Left renal cortex interstitium (tissue), 4 donors: ENCODE measurements at places on chromosomes 6 and 20.

DNA sequence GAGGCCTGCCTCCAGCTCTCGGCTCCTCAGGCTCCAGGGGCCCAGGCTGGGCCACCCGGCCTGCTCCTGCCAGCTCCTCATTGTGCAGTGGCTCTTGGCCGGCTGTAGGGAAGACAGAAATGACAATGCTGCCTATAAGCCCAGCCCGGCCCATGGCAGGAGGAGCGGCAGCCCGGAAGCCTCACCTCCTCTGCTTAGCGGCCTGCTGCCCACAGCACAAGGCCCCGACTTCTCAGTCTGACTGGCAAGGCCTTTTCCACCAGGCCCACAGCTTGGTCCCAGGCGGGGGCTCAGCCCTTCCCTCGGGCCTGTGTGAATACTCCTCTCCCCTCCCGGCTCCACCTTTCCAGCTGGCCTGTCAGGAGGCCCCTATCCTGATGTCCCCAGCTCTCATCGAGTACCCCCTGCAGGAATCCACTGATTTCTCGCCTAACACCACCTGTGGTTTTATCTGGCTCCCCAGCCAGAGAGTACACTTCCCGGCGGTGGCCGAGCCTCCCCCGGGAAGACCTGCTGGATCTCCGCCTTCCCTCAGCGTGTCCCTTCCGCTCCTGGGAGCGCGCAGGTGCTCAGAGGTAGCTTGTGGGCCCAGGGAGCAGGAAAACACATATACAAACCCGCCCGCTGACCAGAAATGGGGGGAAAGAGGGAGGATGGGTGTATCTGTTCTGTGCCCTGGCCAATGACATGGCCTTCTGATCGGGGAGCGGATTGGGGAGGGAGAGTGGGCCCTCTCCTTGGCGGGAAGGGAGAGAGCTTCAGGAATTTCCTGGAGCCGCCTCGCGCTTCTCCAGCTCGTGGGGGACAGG, 963 bp downstream of the DDRGK1 start:
- no peak for DNase-seq

DNA sequence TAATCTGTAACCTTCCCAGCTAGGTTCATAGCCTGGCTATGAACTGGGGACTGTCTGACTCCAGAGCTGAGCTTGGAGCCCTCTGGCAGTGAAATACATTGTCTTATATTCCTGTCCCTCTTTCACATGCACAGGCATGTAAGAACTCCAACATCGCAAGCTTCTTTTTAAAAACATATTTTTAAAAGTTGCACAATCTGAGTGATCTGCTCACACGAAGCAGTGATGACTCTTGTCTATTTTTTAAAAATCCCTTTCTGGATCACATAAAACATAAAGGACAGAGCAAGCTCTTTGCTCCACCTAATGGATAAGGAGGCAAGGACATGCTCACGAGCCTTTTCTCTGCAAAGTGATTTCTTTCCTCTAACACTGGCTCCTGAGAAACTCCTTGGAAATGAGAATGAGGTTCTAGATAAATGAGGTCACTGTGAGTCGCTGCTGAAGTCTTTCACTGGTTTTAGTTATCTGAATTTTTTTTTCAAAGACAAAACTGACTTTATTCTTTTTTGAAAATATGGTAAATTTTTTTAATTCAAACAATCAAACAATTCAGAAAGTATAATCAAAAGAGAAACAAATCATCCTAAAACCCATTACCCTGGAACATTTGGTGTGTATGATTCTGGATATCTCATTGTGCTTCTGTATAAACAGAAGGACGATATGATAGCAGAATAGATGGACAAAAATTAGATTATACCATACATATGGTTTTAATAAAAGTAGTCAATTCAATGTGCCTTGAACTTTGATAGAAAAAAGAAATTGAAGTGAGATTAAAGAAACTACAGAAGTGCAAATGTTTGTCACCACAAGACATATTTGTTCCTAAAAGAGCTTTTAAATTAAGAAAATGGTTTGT, 30.8 kb downstream of the IL20RA start:
- no peak for DNase-seq

DNA sequence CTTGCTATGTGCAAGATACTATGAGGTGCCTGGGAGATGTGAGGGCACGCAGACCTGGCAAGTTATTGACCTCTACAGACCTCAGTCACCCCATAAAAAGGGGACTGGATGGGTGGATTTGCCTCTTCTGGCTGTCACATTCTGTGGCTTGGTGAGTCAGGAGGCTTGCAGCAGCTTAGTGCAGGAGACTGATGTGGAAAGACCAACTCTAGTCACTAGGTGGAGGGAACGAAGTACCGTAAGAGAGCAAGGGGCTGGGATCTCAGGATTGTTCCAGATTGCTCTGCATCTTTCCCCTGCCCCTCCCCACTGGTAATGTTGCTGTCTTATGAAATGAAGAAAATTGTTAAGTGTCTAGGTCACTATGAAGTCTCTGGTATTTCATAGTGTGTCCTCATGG, 3.3 kb downstream of the MAPRE1 start:
- no peak for DNase-seq

DNA sequence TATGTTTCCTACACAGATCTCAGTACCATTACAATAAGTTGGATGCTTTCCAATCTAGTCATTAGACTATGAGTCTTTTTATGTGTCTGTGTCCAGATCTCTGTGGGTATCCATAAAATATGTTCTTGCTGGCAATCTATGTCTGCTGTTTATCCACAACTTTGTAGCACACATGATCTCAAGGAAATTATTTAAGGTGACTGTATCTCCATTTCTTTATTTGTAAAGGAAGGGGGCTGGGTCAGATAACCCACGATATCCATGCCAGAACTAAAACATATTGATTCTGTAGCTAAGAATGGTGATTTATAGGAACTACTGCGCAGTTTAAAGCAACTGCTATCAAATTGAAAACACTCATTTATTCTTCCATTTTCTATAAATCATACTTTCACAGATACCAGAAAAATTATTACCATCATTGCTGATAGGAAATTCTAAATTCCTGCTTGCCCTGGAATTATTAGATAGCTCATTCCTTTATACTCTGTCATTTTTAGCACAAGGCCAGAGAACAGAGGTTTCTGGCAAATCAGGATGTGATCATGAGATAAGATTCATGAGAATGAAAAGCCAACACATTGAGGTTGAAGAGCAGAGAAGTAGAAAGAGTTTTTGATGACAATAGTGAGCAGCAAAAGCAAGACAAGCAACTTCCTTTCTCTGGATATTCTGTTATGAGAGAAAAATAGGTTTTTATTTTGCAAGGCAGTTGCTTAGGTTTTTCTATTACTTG, 851.4 kb upstream of the CITED2 start:
- no peak for DNase-seq

DNA sequence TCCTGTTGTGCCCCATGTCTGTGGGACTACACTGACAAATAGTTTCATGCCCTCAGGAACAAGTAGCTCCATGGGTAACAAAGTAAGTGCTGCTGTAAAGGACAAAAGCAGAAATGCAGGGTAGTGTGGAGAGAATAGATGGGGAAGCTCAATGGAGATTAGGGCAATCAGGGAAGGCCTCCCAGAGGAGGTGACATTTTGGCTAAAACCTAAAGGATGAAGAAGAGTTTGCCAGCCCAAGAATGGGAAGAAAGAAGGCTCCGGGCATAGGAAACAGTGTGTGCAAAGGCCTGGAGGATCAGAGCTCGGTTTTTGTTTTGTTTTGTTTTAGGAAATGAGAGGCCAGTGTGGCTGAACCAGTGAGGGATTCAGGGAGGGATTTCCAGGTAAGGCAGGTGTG, 43.6 kb upstream of the FAM83D start:
- no peak for DNase-seq

GRCh38 chr6:61622601-61623000, 663.4 kb downstream of the KHDRBS2 start:
- DNase-seq = no peak

DNA sequence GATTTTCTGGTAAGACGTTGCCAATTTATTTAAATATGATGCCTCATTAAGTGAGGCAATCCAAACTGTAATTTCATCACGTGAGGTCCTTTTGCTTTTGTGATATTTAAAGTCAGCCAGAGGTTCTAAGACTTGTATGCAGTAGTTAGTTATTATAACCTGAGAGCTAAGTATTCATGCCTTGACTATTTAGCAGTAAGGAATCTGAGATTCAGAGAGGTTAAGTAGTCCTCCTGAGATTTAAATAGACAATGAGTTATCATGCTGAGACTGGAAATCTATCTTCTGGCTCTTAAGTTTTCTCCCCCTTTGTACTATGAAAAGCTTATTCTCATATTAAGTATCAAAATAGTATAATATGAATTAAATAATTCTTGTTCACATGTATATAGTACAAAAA, 158.0 kb downstream of the UTRN start:
- no peak for DNase-seq

DNA sequence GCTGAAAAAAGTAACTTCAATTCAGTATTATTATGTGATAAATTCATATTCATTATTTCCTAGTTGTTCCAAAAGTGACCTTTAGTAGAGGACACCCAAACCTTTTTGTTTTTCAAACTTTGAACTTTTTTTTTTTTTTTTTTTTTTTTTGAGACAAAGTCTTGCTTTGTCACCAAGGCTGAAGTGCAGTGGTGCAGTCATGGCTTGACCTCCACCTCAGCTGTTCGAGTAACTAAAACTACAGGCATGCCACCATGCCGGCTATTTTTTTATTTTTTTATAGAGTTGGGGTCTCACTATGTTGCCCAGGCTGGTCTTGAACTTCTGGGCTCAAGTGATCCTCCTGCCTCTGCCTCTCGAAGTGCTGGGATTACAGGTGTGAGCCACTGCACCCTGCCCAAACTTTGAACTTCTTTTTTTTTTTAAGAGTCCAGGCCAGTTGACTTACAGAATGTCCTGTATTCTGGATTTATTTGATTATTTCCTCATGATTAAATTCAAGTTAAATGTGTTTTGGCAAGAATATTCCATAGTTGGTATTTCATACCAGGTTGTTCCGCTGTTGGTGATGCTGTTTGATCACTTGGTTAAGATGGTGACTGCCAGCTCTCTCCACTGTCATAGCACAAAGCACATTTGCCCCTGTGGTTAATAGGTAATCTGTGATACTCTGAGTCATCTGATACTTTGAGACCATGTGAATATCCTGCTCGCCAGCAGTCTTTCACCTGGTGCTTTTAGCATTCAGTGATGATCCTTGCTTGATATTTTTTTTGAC, 48.0 kb downstream of the VAPB start:
- DNase-seq = no peak

- DNase-seq = no peak
Measured at GRCh38 chr6:146582857-146583256, 15.9 kb upstream of the ADGB start.

DNA sequence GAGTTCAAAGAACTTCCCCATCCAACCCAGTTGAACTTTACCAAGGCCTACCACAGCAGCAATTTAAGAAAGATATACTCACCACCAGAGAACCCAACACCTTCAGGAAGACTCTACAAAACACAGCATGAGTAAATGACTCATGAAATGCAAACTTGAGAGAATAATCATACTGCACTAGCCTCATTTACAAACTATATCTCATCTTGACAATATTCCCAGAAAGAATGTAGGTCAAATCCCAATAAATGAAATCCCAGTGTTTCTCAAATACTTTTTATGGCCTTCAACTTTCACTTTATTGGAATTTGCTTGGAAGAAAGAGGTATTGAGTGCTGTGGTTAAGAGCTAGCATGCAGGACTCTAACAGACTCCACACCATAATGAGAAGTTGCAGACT, 60.0 kb downstream of the FYN start:
- DNase-seq = no peak

DNA sequence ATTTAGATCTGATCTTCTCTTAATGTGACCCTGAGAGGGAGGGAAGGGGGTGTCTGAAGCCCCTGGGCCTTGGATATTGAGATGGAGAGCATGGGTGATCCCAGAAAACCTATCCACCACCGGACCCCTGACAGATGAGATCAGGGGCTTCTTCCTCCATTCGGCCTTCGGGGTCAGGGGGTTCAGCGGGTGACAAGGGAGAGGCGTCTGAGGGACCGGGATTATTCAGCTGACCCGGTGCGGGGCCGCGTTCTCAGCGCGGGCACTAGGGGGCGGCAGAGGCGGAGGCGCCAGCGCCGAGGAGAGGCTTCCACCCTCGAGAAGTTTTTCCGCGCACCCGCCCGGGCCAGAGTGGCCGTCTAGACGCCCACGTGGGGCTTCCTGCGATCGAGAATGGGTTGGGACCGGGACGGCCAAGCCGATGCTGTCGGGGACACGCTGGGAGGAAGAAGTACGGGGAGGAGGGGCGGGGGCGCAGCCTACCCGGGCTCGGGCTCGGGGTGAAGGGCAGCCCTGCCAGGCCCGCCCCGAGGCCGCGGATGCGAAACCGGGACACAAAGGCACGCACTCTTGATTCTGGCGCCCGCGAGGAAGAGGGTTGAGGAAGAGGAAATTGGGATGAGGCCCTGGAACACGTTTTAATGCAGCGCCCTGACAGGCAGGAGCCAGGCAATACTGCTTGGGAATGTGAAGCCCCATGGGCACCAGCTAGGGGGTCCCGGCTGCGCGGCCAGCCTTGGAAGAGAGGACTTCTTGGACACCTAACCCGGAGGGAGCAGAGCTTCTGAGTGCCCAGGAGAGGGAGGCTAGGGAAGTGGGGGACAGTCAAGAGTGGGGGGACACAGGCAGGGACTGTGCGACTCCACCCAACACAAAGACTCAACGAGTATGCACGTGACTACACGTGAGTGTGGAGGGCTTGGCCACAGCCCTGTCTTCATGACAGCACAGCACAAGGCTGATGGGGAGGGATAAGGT, 30.6 kb downstream of the COL11A2 start:
- DNase-seq = no peak

DNA sequence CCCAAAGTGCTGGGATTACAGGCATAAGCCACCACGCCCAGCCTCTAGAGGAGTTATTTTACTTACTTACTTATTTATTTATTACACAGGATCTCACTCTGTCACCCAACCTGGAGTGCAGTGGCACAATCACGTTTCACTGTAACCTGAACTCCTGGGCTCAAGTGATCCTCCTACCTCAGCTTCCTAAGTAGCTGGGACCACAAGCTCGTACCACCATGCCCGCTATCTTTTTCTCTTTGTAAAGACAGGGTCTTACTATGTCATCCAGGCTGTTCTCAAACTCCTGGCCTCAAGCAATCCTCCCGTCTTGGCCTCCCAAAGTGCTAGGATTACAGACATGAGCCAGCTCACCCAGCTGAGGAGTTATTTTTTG, 1.6 kb upstream of the TRIB3 start:
- DNase-seq = no peak

DNA sequence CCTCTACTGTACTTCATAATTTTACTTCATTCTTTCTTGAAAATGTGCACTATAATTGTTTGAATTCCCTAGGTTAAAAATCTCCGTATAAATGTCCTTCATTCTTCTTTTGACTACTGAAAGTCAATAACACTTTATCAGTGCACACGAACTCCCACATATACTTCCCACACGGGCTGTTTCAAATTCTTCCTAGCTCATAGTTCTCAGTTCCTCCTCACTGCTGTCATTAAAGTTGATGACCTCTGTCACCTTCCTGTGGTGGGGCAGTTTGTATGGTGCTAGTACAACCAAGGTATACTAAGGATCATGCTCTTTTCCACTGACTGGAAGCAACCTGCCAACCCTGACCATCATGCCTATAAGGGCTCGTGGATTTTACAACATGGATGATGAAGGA, 40.0 kb upstream of the CD2AP start:
- no peak for DNase-seq

- DNase-seq = no peak
Measured at GRCh38 chr6:136307351-136307750, 17.7 kb upstream of the BCLAF1 start.
